NCI-H1694 (cell line): ENCODE measurements at places on chromosomes 7 and 10.

- DNase-seq, result no peak
These were observed 62.9 kb downstream of the PTTG1IP2 start for GRCh38 chr7:90532231-90532929.

DNA sequence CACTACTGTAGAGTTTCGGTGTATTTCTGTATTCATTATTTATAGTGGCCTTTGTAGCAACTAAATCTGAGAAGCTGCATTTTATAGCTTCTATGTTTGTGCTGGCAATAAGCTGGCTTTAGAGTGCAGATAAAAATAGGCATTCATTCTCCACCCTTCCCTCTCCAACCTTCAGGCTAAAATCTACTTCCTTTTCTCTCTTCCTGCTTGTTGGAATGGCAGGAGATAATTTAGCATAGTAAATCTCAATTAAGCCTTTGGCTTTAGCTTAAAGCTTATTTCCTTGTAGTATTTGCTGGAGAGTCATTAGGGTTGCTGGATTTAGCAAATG is 58.5 kb downstream of the CPVL start:
- DNase-seq, result no peak

DNA sequence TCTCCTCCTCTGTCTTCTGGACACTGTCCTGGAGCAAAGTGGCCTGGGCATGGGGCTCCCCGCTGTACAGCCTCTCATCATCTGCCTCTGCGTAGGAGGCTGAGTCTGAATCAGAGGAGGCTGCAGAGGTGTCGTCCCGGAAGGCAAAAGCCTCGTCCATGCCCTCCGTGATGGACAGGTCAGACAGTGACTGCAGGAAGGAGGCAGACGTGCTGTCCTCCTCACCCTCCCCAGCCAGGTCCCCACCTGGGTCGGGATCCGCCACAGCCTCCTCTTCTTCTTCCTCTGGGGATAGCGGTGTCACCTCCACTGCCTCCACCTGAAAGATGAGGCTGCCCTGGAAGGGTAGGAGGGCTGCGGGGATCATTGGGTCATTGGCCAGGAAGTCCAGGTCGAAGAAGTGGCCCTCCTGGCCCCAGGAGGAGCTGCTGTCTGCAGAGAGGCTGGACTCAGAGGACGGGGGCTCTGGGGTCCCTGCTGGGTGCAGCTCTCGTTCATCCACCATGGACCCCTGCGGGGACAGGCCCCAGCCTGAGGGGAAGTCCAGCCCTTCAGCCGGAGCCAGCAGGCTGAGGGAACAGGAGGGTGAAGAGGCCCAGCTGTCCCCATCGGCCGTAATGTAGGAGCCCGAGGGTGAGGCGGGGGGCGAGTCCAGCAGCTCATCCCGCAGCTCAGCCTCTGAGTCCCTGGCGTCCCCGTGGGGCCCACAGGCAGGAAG is 3.7 kb downstream of the NACAD start:
- DNase-seq, result no peak

- no peak for DNase-seq
These were observed 64.5 kb downstream of the CYCS start for GRCh38 chr7:25060487-25061055.

- no peak for DNase-seq
These were observed 174.3 kb upstream of the FAM3C start for GRCh38 chr7:121570365-121570764.

- no peak for DNase-seq
These were observed 3.9 kb upstream of the CFAP46 start for GRCh38 chr10:132946311-132946710.

GRCh38 chr10:118028619-118029018 is 18.1 kb downstream of the RAB11FIP2 start:
- DNase-seq, result no peak

DNA sequence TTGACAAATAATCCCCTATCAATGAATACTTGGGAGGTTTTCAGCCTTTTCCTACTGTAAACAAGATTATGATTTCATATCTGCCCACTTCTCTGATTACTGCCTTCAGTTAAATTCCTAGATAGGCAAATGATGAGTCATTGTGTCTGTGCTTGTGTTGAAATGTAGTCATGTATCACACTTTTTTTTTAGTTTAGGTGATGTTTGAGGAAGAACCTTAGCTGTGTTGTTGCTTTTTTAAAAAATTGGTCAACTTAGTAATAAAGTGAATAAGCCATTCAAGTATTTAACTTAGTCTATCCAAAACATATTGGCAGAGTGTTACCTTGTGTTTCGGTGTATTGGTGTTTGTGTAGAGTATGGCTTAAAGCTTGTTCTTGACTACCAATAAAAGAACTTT is 60.0 kb downstream of the WAC start:
- no peak for DNase-seq

- DNase-seq, result no peak
These were observed 18.2 kb downstream of the WAC start for GRCh38 chr10:28551086-28551485.

- no peak for DNase-seq
These were observed 56.6 kb downstream of the MPLKIP start for GRCh38 chr7:40077849-40078248.

DNA sequence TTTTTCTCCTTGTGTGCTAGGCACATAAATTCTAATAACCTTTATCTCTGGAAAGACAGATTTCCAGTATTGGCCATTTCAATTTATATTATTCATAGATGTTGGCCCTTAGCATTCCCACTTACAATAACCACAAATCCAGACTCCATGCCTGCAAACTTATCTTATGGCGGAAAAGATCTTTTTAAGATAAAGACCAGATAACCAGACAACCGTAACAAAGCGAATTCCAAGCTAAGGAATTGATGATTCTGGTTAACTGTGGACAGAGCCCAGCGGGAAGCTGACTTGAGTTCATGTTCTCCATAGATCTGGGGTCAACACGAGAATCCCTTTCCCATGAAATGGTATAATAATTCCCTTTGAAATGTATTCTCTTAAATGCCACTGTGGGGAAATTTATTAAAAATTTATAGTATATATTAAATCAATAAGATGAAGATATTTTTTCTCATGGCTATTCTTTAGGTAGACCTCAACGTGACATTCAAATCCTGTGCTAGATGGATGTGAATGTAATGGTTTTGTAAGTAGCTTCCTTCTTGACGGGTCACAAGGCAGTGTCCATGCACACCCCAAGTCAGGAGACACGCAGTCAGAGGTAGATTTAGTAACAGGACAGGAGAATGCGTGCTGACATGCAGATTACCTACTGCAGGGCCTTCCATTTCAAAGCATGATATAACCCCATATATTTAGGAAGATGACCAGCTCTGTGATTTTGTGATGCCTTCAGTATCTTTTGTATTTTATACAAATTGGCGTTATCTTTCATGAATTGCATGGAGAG is 37.7 kb upstream of the KLF6 start:
- no peak for DNase-seq

DNA sequence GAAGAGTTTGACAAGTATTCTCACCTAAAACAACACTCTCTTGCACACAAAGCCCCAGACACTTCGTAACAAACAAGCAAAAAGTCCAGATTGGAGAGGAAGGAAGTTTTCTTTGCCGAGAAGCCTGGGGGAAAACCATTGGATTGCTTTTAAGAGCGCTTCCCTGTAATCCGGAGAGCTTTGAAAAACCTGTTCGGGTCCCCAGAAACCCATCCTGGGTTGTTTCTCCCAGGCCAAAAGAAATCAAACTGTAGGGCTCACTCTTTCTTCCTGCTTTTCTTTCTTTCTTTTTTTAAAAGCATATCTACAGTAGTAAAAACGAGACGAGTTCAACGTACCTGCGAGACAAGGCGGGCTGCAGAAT is 655 bp downstream of the SP8 start:
- DNase-seq, result no peak

GRCh38 chr7:47635091-47636080 is 53.5 kb upstream of the TNS3 start:
- DNase-seq, result peak; percentile 38

- DNase-seq, result peak; percentile 30
These were observed 124.5 kb downstream of the MYOF start for GRCh38 chr10:93357680-93358079.

GRCh38 chr7:157688533-157689268 is 351.9 kb downstream of the DNAJB6 start:
- DNase-seq, result no peak

DNA sequence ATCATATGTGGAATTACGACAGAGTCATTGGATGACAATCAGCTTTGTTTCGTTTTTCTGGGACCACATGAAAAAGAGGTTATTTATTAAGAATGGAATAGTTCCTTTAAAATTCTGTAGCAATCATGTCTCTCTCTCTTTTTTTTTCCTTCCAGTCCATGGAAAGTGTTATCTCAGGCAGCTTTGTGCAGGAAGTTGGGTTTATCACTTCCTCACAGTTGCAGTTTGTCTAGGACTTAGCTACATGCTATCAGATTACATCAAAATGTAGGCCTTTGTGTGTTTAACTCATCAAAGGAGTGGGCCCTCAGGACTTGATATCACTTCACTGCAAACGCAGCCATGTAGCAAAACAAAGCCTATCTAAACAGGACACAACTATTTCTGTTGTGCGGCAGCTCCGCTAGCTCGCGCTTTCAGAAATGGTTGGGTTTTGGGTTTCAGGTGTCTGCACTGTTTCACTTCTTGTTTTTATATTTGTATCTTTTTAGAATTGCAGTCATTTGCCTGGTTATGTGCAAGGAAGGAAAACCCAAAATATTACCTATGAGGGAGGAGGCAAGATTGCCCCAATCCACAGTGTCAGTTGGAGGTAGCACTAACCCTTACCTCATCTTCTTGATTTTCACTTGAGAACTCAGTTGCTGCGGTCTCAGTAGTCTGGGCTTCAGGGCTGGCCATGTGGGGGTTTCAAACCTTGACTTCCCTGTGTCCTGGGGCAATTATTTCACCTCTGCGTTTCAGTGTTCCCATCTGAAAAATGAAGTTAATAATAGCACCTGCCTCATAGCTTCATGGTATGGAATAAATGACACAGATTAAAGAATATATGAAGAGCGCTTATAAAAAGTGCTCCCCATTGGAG is 66.7 kb downstream of the HHEX start:
- DNase-seq, result no peak

GRCh38 chr7:87345962-87346371 is 503 bp downstream of the CROT start:
- DNase-seq, result no peak

DNA sequence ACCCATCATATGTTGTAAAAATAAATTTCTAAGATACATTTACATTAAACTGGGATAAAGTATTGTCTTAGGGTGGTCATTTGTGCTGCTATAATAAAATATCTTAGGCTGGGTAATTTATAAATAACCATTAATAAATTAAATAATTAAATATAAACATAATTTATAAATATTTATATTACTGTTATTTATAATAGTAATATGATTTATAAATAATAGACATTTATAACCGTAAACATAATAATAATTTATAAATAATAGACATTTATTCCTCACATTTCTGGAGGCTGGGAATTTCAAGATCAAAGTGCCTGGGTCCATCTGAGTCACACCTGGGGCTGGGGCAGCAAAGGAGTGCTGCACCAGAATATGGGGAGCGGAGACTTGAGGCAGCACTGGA is 31.1 kb downstream of the ZWINT start:
- no peak for DNase-seq

DNA sequence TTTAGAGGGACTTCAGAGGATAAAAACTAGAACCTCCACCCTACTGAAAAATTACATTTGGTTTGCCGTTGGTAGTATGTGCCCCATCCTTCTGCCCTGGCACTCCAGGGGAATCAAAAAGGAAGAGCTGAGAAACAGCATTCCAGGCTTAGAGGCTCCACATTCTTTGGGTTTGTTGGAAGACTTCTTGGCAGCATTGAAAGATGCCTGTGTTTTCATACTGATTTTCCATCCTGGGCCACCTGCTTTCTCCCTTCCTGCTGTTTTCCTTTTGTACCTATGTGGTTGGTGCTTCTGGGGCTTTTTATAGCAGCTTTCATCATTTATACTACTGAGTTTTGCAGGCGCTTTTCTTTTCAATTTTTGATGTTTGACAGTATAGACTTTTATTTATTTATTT is 61.7 kb downstream of the AUTS2 start:
- no peak for DNase-seq

GRCh38 chr10:88851706-88852105 is at the start of gene ANKRD22:
Gene ANKRD22, minus strand, starts transcription at chr10:88851844. Its CDS starts 237 bp downstream, at chr10:88851607.
- DNase-seq, result no peak

DNA sequence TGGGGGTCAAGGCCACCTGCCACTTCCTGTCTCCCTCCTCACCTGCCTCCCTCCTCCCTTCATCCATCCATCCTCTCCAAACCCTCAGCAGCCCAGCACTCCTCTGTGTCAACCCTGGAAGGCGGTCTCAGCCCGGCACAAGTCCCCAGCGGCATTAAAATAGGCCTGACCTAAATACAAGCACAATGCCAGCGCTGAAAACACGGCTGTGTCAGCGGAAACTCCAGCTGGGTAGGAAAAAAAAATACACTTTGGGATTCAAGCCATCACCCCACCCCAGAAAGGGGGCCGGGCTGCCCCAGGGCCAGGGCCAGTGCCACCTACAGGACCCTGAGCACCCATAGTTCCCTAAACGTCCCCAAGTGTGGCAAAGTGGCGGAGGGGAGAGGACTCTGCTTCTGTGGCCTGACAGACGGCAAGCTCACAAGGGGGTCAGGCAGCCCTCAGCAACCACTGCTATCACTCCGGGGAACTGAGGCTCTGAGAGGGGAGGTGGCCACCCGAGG is 22.7 kb upstream of the GTF2IRD1 start:
- DNase-seq, result no peak

DNA sequence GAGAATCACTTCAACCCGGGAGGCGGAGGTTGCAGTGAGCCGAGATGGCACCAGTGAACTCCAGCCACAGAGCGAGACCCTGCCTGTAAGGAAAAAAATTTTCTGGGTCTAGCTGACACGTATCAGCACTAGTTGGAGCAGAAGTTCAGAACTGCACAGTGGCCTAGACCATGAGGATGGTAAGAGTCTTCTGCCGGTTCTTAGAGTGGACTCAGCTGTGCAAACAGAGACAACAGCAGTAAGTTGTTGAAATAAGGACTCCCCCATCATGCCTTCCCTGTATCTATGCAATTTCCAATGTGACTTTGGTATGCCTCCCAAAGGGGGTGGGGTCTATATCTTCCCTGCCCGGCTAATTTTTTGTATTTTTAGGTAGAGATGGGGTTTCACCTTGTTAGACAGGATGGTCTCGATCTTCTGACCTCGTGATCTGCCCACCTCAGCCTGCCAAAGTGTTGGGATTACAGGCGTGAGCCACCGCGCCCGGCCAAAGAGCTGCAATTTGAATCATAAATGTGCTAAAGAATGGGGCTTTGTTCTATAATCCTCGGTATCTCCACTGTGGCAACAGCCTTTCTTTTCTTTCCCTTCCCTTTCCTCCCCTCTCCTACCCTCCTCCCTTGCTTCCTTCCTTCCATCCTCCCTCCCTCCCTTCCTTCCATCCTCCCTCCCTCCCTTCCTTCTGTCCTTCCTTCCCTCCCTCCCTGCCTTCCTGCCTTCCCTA is 14.5 kb upstream of the RNF216 start:
- DNase-seq, result no peak
